B cell (primary cell): ENCODE measurements at places on chromosomes 12 and 14.

GRCh38 chr12:114321524-114321923, 84.4 kb downstream of the TBX5 start:
- no peak overlapping the region for H3K27ac ChIP-seq
- no peak overlapping the region for H3K4me3 ChIP-seq
- no peaks in the 10 kb centered on the region for H3K36me3 ChIP-seq
- no peaks in the 10 kb centered on the region for H3K4me1 ChIP-seq

- peaks cover 2% of the 10 kb centered on the region for H3K36me3 ChIP-seq
- H3K4me3 ChIP-seq, result no peak overlapping the region
- no peaks in the 10 kb centered on the region for H3K27me3 ChIP-seq
- no peak overlapping the region for H3K27ac ChIP-seq
- H3K4me1 ChIP-seq, result no peaks in the 10 kb centered on the region
These were observed 76.7 kb downstream of the TMEM121 start for GRCh38 chr14:105602799-105603793.

- no peaks in the 10 kb centered on the region for H3K4me1 ChIP-seq
- DNase-seq, result no peak
- H3K36me3 ChIP-seq, result no peaks in the 10 kb centered on the region
- no peak overlapping the region for H3K27ac ChIP-seq
These were observed 697 bp upstream of the GRIP1 start for GRCh38 chr12:66679461-66680084.

- no peak overlapping the region for H3K27ac ChIP-seq
- peaks cover under 1% of the 10 kb centered on the region for H3K4me1 ChIP-seq
- DNase-seq, result no peak
These were observed 7.6 kb downstream of the ARHGEF40 start for GRCh38 chr14:21077672-21078071.

DNA sequence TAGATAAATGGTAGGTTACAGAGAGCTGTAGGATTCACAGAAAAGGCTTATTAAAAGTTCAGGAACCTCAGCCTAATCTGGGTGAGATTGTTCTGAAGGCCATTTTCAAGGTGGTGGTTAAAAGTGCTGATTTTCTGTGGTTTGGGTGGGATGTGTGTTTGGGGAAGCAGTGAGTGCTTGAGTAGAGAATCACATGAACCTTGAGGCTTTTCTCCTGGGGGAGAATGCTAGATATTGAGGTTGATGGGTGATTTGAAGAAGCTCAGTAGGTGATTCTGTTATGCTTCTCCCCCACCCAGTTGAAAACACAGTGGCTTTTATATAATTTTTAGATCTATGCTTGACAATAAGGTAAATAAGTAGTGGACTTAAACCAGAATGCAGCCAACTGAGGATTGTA, 420.9 kb downstream of the PCNX1 start:
- peaks cover 69% of the 10 kb centered on the region for H3K4me1 ChIP-seq
- no peak overlapping the region for H3K4me3 ChIP-seq
- H3K36me3 ChIP-seq, result no peaks in the 10 kb centered on the region
- peak; percentile 65 for DNase-seq

GRCh38 chr14:54471641-54472040, 17.1 kb downstream of the GMFB start:
- peaks cover 10% of the 10 kb centered on the region for H3K36me3 ChIP-seq
- no peaks in the 10 kb centered on the region for H3K27me3 ChIP-seq
- no peak for DNase-seq
- no peak overlapping the region for H3K4me3 ChIP-seq
- no peak overlapping the region for H3K27ac ChIP-seq

- no peak for DNase-seq
- no peak overlapping the region for H3K4me3 ChIP-seq
- no peaks in the 10 kb centered on the region for H3K36me3 ChIP-seq
These were observed 534.3 kb downstream of the SOX5 start for GRCh38 chr12:23415180-23415579.

DNA sequence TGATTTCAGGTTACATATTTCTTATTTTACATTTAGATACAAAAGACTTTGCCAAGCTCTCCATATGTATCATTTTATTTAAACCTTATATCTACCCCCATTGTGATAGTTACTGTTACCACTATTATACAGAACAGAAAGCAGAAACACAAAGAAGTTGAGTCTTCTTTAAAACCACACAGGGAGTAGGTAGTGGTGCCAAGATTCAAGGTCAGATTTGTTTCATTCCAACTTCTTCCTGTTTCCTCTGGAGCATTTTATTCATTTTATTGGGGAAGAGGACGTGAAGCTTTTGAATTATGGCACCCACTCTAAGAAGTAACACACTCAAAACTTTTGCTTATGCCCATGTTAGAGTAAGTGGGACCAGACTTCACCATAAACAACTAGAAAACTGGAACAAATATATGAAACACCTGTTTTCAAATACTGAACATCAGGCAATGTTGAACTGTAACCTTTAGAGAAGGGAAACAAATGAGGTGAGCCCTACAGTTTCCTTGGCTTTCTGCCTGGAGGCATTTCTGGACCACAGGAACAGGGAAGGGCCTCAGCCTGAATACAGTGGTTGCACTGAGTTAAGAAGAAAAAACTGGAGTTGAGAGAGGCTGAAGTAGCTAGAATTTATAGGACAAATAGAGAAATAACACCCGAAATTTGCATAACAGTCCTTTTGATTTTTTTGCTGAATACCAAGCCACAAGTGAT, 160.4 kb upstream of the SSTR1 start:
- no peak for DNase-seq
- H3K27ac ChIP-seq, result no peak overlapping the region

- no peaks in the 10 kb centered on the region for H3K27me3 ChIP-seq
- peaks cover 6% of the 10 kb centered on the region for H3K4me1 ChIP-seq
- H3K36me3 ChIP-seq, result no peaks in the 10 kb centered on the region
- H3K4me3 ChIP-seq, result no peak overlapping the region
- DNase-seq, result peak; percentile 44
These were observed 87.6 kb upstream of the HIF1A start for GRCh38 chr14:61607570-61608244.

- H3K4me3 ChIP-seq, result no peak overlapping the region
- peak; percentile 16 for DNase-seq
These were observed 66.1 kb downstream of the FUT8 start for GRCh38 chr14:65478596-65478995.

DNA sequence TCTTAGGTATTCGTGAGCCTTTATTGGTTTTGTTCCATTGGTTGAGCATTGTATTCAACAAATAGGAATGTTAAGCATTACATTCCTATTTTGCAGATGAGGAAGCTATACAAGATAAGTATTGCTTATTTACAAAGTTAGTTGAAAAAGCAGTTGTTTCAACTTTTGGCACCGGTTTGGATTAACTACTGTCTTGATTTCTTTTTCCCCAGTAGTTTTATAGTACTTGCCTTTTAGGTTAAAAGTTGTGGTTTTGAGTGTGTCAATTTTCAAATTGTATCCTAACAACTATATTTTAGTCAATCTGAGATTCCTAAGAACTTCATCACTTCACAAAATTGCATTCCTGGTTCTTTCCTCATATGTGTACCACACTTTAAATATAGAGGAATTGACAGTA, 23.8 kb upstream of the MBIP start:
- H3K4me1 ChIP-seq, result no peaks in the 10 kb centered on the region
- no peak overlapping the region for H3K4me3 ChIP-seq
- H3K36me3 ChIP-seq, result no peaks in the 10 kb centered on the region
- no peak for DNase-seq

- H3K36me3 ChIP-seq, result no peaks in the 10 kb centered on the region
- H3K27me3 ChIP-seq, result no peaks in the 10 kb centered on the region
- H3K4me3 ChIP-seq, result peak within 1 kb of the TSS; percentile 69
- peak within 1 kb of the TSS; percentile 87 for H3K27ac ChIP-seq
- peaks cover 61% of the 10 kb centered on the region for H3K4me1 ChIP-seq
These were observed at the start of gene EVL for GRCh38 chr14:100065111-100065871. EVL (plus strand) TSS chr14:100065422; CDS start chr14:100065501, 79 bp downstream.

GRCh38 chr12:111035578-111036301, 115.4 kb upstream of the MYL2 start:
- no peak overlapping the region for H3K4me3 ChIP-seq
- H3K27me3 ChIP-seq, result peaks cover 41% of the 10 kb centered on the region
- no peaks in the 10 kb centered on the region for H3K36me3 ChIP-seq
- no peak for DNase-seq
- H3K4me1 ChIP-seq, result peaks cover 22% of the 10 kb centered on the region

GRCh38 chr14:80844872-80845271, 96.7 kb downstream of the CEP128 start:
- H3K27ac ChIP-seq, result no peak overlapping the region
- no peaks in the 10 kb centered on the region for H3K36me3 ChIP-seq
- H3K27me3 ChIP-seq, result no peaks in the 10 kb centered on the region
- no peak overlapping the region for H3K4me3 ChIP-seq

- no peaks in the 10 kb centered on the region for H3K27me3 ChIP-seq
- peak; percentile 47 for DNase-seq
- no peaks in the 10 kb centered on the region for H3K36me3 ChIP-seq
- no peak overlapping the region for H3K27ac ChIP-seq
- H3K4me1 ChIP-seq, result no peaks in the 10 kb centered on the region
These were observed 43.6 kb upstream of the APPL2 start for GRCh38 chr12:105279460-105280056.

- no peaks in the 10 kb centered on the region for H3K36me3 ChIP-seq
- no peaks in the 10 kb centered on the region for H3K4me1 ChIP-seq
These were observed 52.4 kb downstream of the SYT1 start for GRCh38 chr12:78916845-78917480.

- no peak overlapping the region for H3K4me3 ChIP-seq
- H3K4me1 ChIP-seq, result peaks cover 24% of the 10 kb centered on the region
- peak; percentile 30 for DNase-seq
- peaks cover 2% of the 10 kb centered on the region for H3K36me3 ChIP-seq
- no peaks in the 10 kb centered on the region for H3K27me3 ChIP-seq
These were observed 82.4 kb downstream of the ARL6IP4 start for GRCh38 chr12:123062681-123063486.

- no peak overlapping the region for H3K27ac ChIP-seq
- H3K27me3 ChIP-seq, result no peaks in the 10 kb centered on the region
- no peaks in the 10 kb centered on the region for H3K36me3 ChIP-seq
- H3K4me3 ChIP-seq, result no peak overlapping the region
These were observed 3.0 kb downstream of the FBRSL1 start for GRCh38 chr12:132492951-132493350.

GRCh38 chr12:31783996-31784645, 55.3 kb upstream of the AMN1 start:
- no peak overlapping the region for H3K27ac ChIP-seq
- H3K4me1 ChIP-seq, result no peaks in the 10 kb centered on the region
- no peaks in the 10 kb centered on the region for H3K36me3 ChIP-seq
- no peak overlapping the region for H3K4me3 ChIP-seq
- no peak for DNase-seq

GRCh38 chr12:532908-533565, 73.3 kb downstream of the B4GALNT3 start:
- no peak overlapping the region for H3K27ac ChIP-seq
- DNase-seq, result no peak
- H3K4me1 ChIP-seq, result no peaks in the 10 kb centered on the region
- H3K27me3 ChIP-seq, result no peaks in the 10 kb centered on the region
- H3K4me3 ChIP-seq, result no peak overlapping the region
- no peaks in the 10 kb centered on the region for H3K36me3 ChIP-seq

- no peaks in the 10 kb centered on the region for H3K4me1 ChIP-seq
- no peak overlapping the region for H3K4me3 ChIP-seq
- no peaks in the 10 kb centered on the region for H3K36me3 ChIP-seq
- no peak overlapping the region for H3K27ac ChIP-seq
These were observed 340.3 kb upstream of the PDE3A start for GRCh38 chr12:20028033-20028432.

DNA sequence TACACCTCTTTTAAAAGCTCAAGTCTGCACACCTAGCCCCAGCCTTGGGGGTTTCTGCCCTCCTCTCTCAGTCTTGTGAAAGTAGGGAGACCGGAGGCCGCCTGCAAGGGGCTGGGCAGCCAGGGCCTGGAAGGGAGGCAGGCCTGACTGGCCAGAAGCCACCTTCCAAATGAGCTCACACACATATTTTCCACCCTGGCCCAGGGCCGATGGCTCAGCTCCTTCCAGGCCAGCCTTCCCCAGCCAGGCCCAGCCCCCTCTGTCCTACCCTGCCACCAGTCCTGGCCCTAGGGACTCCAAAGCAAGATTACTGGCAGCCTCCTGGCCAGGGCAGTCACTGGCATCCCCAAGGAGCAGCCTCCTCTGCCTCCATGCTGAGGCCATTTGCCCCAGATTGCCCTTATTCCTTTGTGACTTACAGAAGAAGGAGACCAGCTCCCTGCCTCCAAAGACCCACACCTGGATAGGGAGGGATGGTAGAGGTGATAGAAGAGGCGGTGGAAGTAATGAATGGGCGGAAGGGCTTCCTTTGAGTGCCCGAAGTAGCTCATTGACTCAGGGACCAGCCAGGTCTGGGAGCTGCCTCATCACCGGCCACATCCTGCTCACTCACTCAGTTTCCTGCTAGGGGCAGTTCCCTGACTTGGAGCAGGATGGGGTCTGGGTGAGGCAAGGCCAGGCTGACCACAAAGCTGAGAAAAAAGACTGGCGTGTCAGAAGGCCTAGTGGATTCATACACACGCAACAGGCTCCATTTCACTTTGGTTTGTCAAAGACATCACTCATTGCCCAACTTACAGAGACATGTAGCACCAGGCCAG, 14.8 kb downstream of the MMP14 start:
- H3K4me3 ChIP-seq, result no peak overlapping the region
- H3K27me3 ChIP-seq, result peaks cover 16% of the 10 kb centered on the region
- no peak overlapping the region for H3K27ac ChIP-seq
- DNase-seq, result no peak
- no peaks in the 10 kb centered on the region for H3K36me3 ChIP-seq

GRCh38 chr12:47276621-47277309, 197.0 kb upstream of the AMIGO2 start:
- H3K4me3 ChIP-seq, result peak overlapping the region; percentile 31
- H3K36me3 ChIP-seq, result no peaks in the 10 kb centered on the region
- peaks cover 49% of the 10 kb centered on the region for H3K4me1 ChIP-seq

GRCh38 chr12:10618338-10618987, 5.1 kb upstream of the MAGOHB start:
- H3K4me1 ChIP-seq, result peaks cover 4% of the 10 kb centered on the region
- H3K27ac ChIP-seq, result no peak overlapping the region
- H3K27me3 ChIP-seq, result no peaks in the 10 kb centered on the region
- no peaks in the 10 kb centered on the region for H3K36me3 ChIP-seq
- no peak overlapping the region for H3K4me3 ChIP-seq
- DNase-seq, result no peak

- DNase-seq, result no peak
- H3K36me3 ChIP-seq, result no peaks in the 10 kb centered on the region
- H3K27me3 ChIP-seq, result no peaks in the 10 kb centered on the region
- no peak overlapping the region for H3K27ac ChIP-seq
- peak overlapping the region; percentile 58 for H3K4me3 ChIP-seq
- peaks cover 26% of the 10 kb centered on the region for H3K4me1 ChIP-seq
These were observed 1.7 kb downstream of the AJUBA start for GRCh38 chr14:22980672-22981089.

DNA sequence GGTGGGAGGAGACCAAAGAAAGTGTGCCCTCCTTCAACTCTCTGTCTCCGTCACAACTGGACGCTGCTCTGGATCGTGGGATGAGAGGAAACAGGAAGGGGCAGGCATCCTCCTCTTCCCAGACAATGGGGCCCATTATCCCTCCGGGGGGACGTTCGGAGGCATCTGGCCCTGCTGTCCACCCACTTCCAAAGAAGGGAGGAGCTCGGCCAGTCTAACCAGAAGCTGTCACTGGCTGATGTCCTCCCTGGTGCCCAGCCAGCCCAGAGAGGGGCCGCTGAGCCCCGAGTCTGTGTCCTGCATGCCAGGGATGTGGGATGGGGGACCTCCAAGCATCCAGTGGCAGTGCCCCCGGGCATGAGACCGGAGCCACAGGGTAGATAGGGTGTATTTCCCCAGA, 39.8 kb upstream of the MEG3 start:
- no peaks in the 10 kb centered on the region for H3K36me3 ChIP-seq
- no peak for DNase-seq
- H3K4me3 ChIP-seq, result no peak overlapping the region
- no peaks in the 10 kb centered on the region for H3K4me1 ChIP-seq
- H3K27me3 ChIP-seq, result no peaks in the 10 kb centered on the region

- peaks cover 51% of the 10 kb centered on the region for H3K4me1 ChIP-seq
- H3K4me3 ChIP-seq, result no peak overlapping the region
- H3K27ac ChIP-seq, result peak overlapping the region; percentile 5
- H3K36me3 ChIP-seq, result peaks cover 3% of the 10 kb centered on the region
These were observed 37.9 kb downstream of the PITPNM2 start for GRCh38 chr12:123113026-123113425.
